ENCODE measurements at places on chromosomes 1 and 21.

DNA sequence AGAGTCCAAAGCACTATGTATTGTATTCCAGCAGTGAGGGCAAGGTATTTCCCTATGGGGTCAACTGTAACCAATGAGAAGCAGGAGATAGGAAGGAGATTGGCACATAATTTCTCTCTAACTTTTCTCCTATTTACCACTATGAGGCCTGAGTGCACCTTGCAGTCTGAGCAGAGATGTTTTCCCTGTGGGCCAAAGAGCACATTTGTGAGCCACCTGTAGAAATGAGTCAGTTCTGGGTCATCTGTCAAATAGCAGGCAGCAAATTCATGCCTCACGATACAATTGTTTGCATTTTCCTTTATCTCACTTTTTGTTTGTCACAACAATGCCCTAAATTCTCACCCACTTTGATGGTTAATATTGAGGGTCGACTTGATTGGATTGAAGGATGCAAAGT lies 547.2 kb upstream of the NCAM2 start:
- no peak for DNase-seq

DNA sequence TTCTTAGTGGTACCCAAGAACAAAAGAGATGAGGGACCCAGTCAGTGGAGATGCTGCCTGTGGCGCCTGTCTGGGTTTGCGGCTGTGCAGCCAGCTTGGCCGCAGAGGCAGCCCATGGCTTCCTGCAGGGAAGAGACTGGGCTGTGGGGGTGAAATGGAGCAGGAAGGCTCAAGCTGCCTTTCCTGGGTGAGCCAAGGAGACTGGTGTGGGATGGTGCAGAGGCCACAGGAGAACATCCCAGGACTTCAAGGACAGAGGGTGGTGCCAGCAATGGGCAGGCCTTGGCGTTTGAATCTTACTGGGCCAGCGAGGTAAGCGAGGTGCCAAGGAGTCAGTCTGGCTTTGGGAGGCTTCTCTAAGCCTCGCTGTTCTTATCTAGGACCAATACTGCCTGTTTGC lies 26.4 kb downstream of the KCNA10 start:
- DNase-seq, result no peak

GRCh38 chr1:65791801-65792668 lies 660 bp upstream of the PDE4B start:
- DNase-seq, result no peak

- DNase-seq, result no peak
Measured at GRCh38 chr1:110084227-110085078, 14.0 kb upstream of the ALX3 start.

DNA sequence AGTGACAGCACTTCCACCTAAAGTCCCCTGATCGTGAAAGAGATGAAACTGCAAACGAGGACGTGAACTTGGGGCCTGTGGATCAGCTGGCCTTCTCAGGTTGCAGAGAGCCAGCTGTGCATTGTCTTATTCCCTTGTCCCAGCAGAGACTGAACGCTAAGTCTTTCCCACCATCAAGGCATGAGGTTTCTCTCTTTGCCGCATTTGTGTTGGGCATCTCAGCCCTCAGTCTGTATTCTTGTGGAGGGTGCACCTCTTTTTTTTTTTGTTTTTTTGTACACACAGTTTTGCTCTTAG lies 71.4 kb downstream of the KIF26B start:
- DNase-seq, result no peak

DNA sequence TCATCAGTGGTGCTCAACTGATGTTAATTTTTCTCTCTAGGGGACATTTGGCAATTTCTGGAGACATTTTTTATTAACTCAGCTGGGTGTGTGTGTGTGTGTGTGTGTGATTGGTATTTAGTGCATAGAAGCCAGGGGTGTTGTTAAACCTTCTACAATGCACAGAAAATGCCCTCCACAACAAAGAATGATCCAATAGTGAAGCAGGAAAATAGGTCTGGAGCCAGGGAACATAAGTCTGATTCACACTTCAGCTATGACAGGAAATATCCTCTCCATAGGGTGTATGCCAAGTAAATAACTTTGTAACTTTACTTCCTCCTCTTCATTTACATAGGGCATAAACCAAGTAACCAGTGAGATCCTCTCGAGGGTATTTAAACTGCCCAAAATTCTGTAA lies 25.1 kb upstream of the TMEM61 start:
- DNase-seq, result no peak
